Renal cortex interstitium (tissue), 15 donors: ENCODE measurements at places on chromosomes 7 and 10. TPM values are rescaled to one million over a fixed set of nuclear protein-coding genes. Genes with fewer than 3 reads are reported as not detected.

The NPTX2 gene
- 3.5 TPM for polyA plus RNA-seq

The OR6V1 gene
- not detected for polyA plus RNA-seq

The CACNA2D1 gene
- polyA plus RNA-seq = 30.7 TPM

The ODAD2 gene
- 0.73 TPM for polyA plus RNA-seq

The UNC5B gene
- polyA plus RNA-seq = 50.9 TPM

The GPR15LG gene
- polyA plus RNA-seq = 0.17 TPM

The REEP3 gene
- polyA plus RNA-seq = 39.0 TPM
